GM12878 (cell line): ENCODE measurements at places on chromosomes 2 and 18.

DNA sequence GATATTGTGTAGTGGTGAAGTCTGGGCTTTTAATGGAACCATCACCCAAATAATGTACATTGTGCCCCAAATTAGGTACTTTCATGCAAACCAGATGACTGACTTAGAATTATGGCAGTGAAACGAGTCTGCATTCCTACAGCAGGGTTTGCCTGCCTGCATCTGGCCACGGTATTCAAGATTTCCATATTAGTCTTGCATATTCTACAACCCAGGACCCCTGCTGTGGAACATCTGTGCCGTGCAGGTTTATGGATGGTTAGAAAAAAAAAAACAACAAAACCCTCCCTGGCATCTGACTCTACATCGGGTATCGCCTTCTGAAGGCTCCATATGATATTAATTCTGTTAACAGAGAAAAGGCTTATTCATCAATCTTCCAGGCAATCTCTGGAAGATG lies 394.8 kb downstream of the DCDC2C start:
- H3K4me3 ChIP-seq, result no peak overlapping the region
- H3K4me1 ChIP-seq, result no peaks in the 10 kb centered on the region
- no peak for DNase-seq
- no peaks in the 10 kb centered on the region for H3K36me3 ChIP-seq
- no peaks in the 10 kb centered on the region; the same call in 1 of the 2 replicates for H3K27me3 ChIP-seq
- H3K27ac ChIP-seq, result no peak overlapping the region

GRCh38 chr2:165268754-165269153 lies 29.5 kb downstream of the SCN2A start:
- H3K27me3 ChIP-seq, result no peaks in the 10 kb centered on the region; the same call in 1 of the 2 replicates
- no peaks in the 10 kb centered on the region for H3K4me1 ChIP-seq
- no peak for DNase-seq

- H3K27me3 ChIP-seq, result no peaks in the 10 kb centered on the region
- H3K4me1 ChIP-seq, result no peaks in the 10 kb centered on the region
- DNase-seq, result no peak
- no peaks in the 10 kb centered on the region for H3K36me3 ChIP-seq
Measured at GRCh38 chr18:76771192-76771799, 51.1 kb upstream of the ZNF236 start.

DNA sequence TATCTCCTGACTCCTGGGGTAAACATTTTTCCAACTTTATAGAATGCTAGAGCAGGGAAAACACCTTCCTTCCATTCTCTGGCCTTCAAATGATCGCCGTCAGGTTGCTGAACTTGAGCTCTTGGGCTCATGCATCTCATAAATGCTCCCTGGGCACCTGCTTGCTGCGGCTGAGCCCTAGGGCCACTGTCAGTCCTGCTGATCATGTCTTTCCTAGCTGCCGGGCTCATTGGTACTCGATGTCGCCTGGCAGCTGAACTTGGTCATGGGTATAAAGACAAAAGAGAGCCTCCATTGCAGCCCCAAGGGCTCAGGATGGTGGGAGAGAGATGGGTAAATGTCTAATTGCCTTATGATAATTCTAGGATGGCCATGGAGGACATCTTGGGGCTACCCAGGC lies 80.6 kb downstream of the HS1BP3 start:
- DNase-seq, result no peak
- no peaks in the 10 kb centered on the region for H3K36me3 ChIP-seq
- H3K4me1 ChIP-seq, result no peaks in the 10 kb centered on the region
- no peak overlapping the region for H3K4me3 ChIP-seq
- H3K27ac ChIP-seq, result no peak overlapping the region

- H3K27ac ChIP-seq, result no peak overlapping the region
- peaks cover 11% of the 10 kb centered on the region; the same call in 1 of the 2 replicates for H3K4me1 ChIP-seq
- no peak for DNase-seq
Measured at GRCh38 chr2:8000870-8001269, 681.0 kb upstream of the ID2 start.

- no peak overlapping the region for H3K4me3 ChIP-seq
- no peaks in the 10 kb centered on the region for H3K36me3 ChIP-seq
- DNase-seq, result no peak
- no peak overlapping the region for H3K27ac ChIP-seq
Measured at GRCh38 chr18:54712306-54712705, 116.0 kb upstream of the RAB27B start.

- DNase-seq, result no peak
- H3K27me3 ChIP-seq, result no peaks in the 10 kb centered on the region; the same call in none of the 2 replicates
- H3K27ac ChIP-seq, result no peak overlapping the region
- no peaks in the 10 kb centered on the region for H3K36me3 ChIP-seq
- no peaks in the 10 kb centered on the region for H3K4me1 ChIP-seq
- no peak overlapping the region for H3K4me3 ChIP-seq
Measured at GRCh38 chr2:237196409-237196808, 110.7 kb downstream of the COPS8 start.

DNA sequence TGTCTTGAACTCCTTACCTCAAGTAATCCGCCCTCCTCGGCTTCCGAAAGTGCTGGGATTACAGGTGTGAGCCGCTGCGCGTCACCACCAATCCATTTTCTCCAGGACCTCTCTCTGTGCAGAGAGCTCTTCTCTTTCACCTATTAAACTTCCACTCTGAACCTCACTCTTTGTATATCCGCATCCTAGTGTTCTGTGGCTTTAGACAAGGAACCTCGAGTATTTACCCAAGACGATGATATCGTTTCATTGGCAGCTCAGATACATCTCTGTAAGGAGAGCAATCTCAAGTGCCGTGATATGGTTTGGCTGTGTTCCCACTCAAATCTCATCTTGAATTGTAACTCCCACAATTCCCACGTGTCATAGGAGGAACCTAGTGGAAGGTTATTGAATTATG lies 15.1 kb upstream of the WDR33 start:
- H3K36me3 ChIP-seq, result no peaks in the 10 kb centered on the region
- DNase-seq, result no peak
- peaks cover 23% of the 10 kb centered on the region for H3K4me1 ChIP-seq
- H3K27ac ChIP-seq, result no peak overlapping the region

GRCh38 chr2:231521-232185 lies 32.2 kb downstream of the SH3YL1 start:
- DNase-seq, result no peak
- no peaks in the 10 kb centered on the region for H3K36me3 ChIP-seq
- no peaks in the 10 kb centered on the region for H3K27me3 ChIP-seq
- no peaks in the 10 kb centered on the region for H3K4me1 ChIP-seq
- no peak overlapping the region for H3K4me3 ChIP-seq

GRCh38 chr2:205708231-205708631 lies 25.9 kb downstream of the NRP2 start:
- no peaks in the 10 kb centered on the region for H3K27me3 ChIP-seq
- H3K4me1 ChIP-seq, result peaks cover 37% of the 10 kb centered on the region
- no peak overlapping the region for H3K27ac ChIP-seq
- no peak overlapping the region for H3K4me3 ChIP-seq
- DNase-seq, result no peak

GRCh38 chr2:191043438-191043837 lies 29.5 kb upstream of the STAT1 start:
- H3K27ac ChIP-seq, result no peak overlapping the region
- H3K27me3 ChIP-seq, result no peaks in the 10 kb centered on the region; the same call in 1 of the 2 replicates
- H3K4me3 ChIP-seq, result no peak overlapping the region
- no peak for DNase-seq

- no peak for DNase-seq
- H3K27ac ChIP-seq, result no peak overlapping the region
- H3K4me1 ChIP-seq, result no peaks in the 10 kb centered on the region
- no peaks in the 10 kb centered on the region for H3K27me3 ChIP-seq
- H3K4me3 ChIP-seq, result no peak overlapping the region
Measured at GRCh38 chr2:145654746-145655145, 1134.8 kb upstream of the ZEB2 start.

- H3K27me3 ChIP-seq, result no peaks in the 10 kb centered on the region
- H3K36me3 ChIP-seq, result no peaks in the 10 kb centered on the region
- no peak for DNase-seq
- no peak overlapping the region for H3K4me3 ChIP-seq
- no peaks in the 10 kb centered on the region for H3K4me1 ChIP-seq
Measured at GRCh38 chr2:233758849-233759248, 1.2 kb upstream of the UGT1A1 start.

- H3K4me3 ChIP-seq, result no peak overlapping the region
- no peaks in the 10 kb centered on the region for H3K36me3 ChIP-seq
- DNase-seq, result no peak
Measured at GRCh38 chr18:11283479-11284161, 134.3 kb upstream of the PIEZO2 start.

- no peak overlapping the region for H3K4me3 ChIP-seq
- DNase-seq, result no peak
- no peaks in the 10 kb centered on the region for H3K27me3 ChIP-seq
- H3K36me3 ChIP-seq, result no peaks in the 10 kb centered on the region
- H3K4me1 ChIP-seq, result no peaks in the 10 kb centered on the region
Measured at GRCh38 chr2:235538144-235538639, 44.3 kb downstream of the AGAP1 start.

GRCh38 chr18:12159446-12159845 lies 65.8 kb downstream of the ANKRD62 start:
- H3K27me3 ChIP-seq, result no peaks in the 10 kb centered on the region
- no peaks in the 10 kb centered on the region for H3K4me1 ChIP-seq
- DNase-seq, result no peak
- no peaks in the 10 kb centered on the region for H3K36me3 ChIP-seq
- H3K27ac ChIP-seq, result no peak overlapping the region

- H3K27ac ChIP-seq, result peak within 1 kb of the TSS; percentile 66
- peak; percentile 43 for DNase-seq
- H3K4me3 ChIP-seq, result peak within 1 kb of the TSS; percentile 71
- no peaks in the 10 kb centered on the region for H3K27me3 ChIP-seq
- no peaks in the 10 kb centered on the region for H3K36me3 ChIP-seq
Measured at GRCh38 chr2:9003616-9004337, at the start of gene MBOAT2. Gene MBOAT2, minus strand, starts transcription at chr2:9003684. Its CDS starts 70 bp downstream, at chr2:9003614.

DNA sequence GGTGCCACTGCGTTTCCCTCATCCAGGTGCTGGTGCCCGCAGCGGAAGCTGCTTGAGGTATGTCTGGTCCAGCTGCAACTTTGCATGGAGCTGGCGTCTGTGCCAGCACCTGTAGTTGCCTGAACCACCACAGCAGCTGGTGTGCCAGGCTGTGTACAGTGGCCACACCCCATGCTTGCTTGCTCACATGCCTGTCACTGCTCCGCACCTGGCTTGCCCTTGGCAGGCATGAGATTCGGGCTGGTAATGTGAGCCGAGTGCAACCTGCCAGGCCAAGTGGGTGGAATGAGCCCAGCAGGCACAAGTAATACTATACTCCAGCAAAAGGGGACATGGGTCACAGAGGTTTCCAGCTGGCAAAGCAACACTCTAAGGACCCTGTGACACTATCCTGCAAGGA lies 1123.3 kb upstream of the ACVR2A start:
- H3K36me3 ChIP-seq, result no peaks in the 10 kb centered on the region
- DNase-seq, result no peak
- H3K27me3 ChIP-seq, result no peaks in the 10 kb centered on the region
- H3K4me3 ChIP-seq, result no peak overlapping the region
- no peaks in the 10 kb centered on the region for H3K4me1 ChIP-seq

DNA sequence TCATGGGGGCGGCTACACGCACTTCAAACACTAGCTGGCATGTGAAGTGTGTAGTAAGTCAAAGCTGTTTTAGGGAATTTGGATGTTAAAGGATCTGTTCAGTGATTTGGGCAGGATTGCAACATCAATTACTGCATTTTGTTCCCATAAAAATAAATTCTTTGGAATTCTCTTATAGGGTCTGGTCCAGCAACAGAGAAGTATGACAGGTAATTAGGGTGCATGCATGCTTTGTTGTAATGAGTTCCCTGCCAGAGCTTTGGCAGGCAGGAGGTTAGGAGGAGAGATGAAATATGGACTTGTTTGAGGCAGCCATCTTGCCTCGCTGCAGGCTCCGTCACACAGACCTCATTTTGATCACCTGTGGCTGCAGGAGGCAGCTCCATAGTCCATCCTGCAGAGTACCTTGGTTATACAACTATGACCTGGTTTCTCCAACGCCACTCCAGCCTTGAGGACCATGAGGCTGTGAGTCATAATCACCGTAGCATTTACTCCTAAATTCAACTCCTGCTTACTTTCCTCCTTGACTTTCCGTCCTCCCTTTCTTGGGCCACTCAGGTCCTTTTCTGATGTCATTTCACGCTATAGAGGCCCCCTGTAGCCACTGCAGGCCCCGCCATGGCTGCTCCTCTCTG lies 26.5 kb upstream of the EML4 start:
- H3K36me3 ChIP-seq, result no peaks in the 10 kb centered on the region
- no peak for DNase-seq
- H3K4me3 ChIP-seq, result no peak overlapping the region
- H3K27me3 ChIP-seq, result no peaks in the 10 kb centered on the region
- no peak overlapping the region for H3K27ac ChIP-seq

DNA sequence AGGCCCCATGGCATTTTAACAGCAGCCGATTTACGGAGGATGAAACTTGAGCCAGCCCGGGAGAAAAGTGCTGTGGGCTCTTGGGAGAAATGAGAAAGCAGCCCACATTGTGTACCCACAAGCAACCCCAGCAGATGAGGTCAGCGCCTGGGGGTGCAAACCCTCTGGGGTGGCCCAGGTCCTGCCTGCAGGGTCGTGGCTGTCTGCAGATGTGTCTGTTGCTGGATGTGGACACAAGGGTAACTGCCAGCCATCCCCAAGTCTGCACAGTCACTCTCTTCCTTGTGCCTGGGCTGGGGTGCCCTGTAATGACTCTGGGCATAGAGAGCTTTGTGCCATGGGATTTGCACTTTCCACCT lies 170.8 kb downstream of the PRKCE start:
- H3K27ac ChIP-seq, result no peak overlapping the region
- no peaks in the 10 kb centered on the region for H3K4me1 ChIP-seq

DNA sequence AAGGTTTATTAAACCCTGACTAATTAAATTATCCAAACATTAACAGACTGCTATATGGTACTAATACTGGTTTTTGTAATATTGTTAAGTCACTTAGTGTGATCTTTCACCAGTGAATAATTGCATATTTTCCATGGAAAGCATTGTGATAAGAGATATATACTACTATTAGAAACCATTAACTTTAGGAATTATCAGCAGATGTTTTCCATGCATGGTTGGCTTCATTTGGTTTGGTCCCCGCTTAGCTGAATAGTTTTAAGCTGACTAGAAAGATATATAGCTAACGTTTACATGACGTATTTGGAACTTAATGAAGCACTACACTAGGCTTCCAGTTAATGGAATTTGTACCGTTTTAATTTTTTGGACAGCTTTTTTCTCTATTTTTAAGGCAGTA lies 37.9 kb downstream of the LCLAT1 start:
- no peaks in the 10 kb centered on the region for H3K36me3 ChIP-seq
- no peak overlapping the region for H3K4me3 ChIP-seq
- no peak for DNase-seq

DNA sequence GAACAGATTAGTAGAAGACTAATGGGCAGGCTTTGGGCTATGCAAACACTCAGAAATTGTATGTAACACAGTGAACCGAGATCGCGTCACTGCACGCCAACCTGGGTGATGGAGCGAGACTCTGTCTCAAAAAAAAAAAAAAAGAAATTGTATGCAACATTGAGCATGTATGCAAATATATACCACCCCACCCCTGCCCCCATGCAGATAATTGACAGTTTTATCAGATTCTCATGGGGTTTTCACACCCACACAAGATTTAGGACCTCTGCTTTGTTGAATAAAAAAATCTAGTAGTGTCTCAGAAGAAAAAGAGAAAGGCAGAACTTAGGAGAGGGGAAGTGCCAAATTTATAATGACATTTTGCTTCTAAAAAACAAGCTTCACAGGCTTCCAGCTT lies 131.6 kb upstream of the FN1 start:
- DNase-seq, result peak; percentile 38
- H3K27me3 ChIP-seq, result no peaks in the 10 kb centered on the region
- H3K36me3 ChIP-seq, result no peaks in the 10 kb centered on the region
- no peaks in the 10 kb centered on the region for H3K4me1 ChIP-seq
- H3K4me3 ChIP-seq, result no peak overlapping the region
- no peak overlapping the region for H3K27ac ChIP-seq
